NCI-H1436 (cell line): ENCODE measurements at places on chromosomes 11 and 22.

GRCh38 chr22:40666151-40666848 is 13.0 kb upstream of the MCHR1 start:
- no peak for DNase-seq

DNA sequence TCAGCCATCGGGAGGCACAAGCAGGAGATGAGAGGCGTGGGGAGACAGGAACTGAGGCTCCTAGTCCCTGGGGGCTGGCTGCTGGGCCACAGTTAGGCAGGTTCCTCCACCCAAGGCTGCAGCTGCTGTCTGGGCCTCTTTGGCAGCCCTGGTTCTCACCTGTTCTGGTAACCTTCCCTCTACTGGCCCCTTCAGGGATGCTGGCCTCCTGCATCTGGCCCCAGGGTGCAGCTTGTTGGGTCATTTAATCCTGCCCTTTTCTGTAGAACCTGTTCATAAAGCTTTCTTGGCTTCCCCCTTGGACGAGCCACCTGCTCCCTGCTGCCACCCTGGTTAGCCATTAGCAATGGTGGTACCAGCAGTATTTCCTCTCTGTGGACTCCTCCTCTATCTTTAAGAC is 5.5 kb downstream of the USH1C start:
- no peak for DNase-seq

- DNase-seq: no peak
Observed at GRCh38 chr11:82303671-82304070, 430.0 kb downstream of the FAM181B start.

DNA sequence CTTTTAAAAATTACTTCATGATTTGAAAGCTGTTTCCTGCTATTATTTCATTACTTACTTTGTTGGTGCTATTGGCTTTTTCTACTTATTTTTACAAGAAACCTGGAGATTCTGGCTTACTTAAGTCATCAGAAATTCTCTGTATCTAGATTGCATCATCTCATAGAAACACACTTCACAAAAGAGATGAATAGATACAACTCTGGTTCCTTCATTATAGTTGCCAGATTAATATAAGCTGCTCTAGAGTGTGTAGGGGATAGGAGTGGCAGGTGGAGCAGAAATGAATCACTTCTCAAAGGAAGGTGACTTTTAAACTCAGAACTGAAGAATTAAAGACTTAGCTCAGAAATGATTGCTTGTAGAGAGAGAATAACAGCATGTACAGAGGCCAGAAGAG is 20.0 kb downstream of the CYP2R1 start:
- no peak for DNase-seq

DNA sequence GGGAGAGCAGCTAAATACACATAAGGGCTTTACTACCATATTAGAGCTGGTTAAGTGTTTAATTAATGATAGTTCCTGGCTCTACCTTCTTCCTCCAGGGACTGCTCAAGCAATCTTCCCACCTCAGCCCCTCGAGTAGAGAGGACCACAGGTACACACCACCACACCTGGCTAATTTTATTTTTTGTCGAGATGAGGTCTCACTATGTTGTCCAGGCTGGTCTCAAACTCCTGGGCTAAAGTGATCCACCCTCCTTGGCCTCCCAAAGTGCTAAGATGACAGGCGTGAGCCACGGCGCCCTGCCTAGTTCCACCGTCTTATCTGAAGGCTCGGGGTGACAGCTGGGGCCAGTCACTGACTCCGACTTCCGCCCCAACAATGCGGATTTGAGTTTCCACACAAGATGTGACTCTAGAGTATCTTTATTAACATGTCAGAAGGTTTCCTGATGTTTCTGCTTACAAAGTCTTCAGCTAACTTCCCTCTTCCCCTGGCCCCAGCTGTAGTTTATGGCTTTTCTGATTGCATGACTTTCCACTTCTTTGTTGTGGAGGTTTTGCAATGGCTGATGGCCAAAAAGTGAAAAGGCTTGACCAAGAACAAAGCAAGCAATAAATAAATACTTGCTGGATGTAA is 16.8 kb downstream of the TPST2 start:
- no peak for DNase-seq

DNA sequence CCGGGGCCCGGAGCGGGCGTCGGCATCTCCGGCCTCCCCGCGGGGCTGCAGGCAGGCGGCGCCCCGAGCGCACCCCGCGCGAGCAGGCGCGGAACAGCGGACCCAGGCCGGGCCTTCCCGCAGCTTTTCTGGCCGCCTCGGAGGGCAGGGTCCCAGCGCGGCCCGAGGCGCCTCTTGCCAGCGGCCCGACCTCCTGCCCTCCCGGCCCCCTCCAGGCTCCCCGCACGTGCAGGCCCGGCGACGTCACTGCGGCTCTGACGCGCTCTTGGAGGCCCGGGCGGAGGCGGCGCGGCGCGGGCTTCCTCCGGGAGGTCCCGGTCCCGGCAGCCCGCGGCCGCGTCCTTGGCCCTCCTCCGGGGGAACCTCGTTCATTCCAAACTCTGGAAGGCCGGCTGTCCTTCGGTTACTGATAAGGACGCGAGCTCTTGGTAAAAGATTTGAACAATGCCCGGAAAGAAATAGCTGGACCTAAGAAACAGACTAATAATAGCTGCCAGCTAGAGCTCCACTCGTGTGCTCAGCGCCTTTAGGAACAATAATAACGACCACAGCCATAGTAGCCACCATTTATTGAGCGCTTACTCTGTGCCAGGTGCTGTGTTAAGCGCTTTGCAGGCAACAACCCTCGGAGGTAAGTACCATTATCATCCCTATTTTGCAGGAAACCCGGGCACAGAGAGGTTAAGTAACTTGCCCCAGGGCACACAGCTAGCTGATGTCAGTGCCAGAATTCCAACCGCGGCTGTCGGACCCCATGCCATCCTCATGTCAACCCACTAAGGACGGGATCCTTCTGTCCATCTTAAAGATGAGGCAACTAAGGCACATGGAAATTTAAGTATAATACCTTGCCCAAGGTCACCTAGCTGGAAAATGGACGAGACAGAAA is 39.1 kb upstream of the CREB3L1 start:
- DNase-seq: no peak

GRCh38 chr11:70577948-70578347 is 179.6 kb downstream of the CTTN start:
- no peak for DNase-seq

- no peak for DNase-seq
Observed at GRCh38 chr22:43876866-43877509, 14.7 kb upstream of the SULT4A1 start.

- DNase-seq: no peak
Observed at GRCh38 chr11:132719684-132720083, 812.6 kb downstream of the OPCML start.

- no peak for DNase-seq
Observed at GRCh38 chr11:46275964-46276641, 1.4 kb upstream of the CREB3L1 start.

DNA sequence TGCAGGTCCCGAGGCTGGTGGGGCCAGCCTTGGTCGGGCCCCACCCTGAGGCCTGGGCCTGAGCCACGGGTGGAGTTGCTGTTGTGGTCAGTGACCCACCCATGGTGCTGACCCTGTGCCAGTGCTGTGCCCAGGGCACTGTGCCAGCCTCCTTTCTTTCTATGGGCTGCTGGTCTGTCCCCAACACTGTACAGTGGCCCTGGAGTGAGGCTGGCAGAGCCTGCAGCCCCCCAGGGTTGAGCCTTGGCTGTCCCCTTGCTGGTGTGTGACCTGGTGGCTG is 1235.7 kb downstream of the BRD1 start:
- DNase-seq: no peak

DNA sequence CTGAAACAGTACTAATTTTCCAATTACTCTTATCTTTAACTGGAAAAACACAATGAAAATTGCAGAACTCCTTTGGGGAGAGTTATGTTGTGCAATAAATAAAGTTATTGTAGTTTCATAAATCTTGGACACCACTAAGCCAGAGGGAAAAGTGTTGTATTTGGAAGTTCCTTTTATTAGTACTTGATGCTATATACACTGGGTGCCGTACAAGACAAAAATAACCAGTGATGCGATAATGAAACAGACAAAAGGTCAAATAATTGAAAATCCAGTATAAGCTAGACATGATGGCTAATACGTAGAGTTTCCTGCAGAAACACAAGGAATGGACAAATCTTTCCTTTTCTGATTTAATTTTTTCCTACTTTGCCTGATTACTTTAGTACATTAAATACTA is 541.1 kb downstream of the ETS1 start:
- no peak for DNase-seq

GRCh38 chr11:57386178-57386940 is 4.1 kb downstream of the PRG2 start:
- no peak for DNase-seq

- DNase-seq: no peak
Observed at GRCh38 chr11:15176646-15177163, 62.0 kb downstream of the INSC start.

- no peak for DNase-seq
Observed at GRCh38 chr11:4887591-4887990, 5.9 kb downstream of the OR51T1 start.

DNA sequence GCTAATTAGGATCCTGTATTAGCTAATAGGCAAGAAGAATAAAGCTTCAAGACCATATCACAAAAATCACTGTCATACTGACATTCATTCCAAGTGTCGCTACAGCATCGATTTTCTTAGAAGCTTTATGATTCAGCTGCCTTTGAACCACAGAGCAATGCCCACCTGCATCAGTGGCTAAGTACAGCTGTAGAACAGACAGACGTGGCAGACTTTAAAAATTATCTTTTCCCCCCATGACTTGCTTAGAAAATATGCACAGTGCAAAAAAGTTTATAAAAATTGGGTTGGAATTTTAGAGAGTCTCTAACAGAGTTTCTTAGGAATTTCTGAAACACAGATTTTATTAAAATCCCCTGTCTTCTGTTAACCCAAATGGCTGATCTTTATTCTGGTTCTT is 120.8 kb downstream of the CADM1 start:
- DNase-seq: no peak

DNA sequence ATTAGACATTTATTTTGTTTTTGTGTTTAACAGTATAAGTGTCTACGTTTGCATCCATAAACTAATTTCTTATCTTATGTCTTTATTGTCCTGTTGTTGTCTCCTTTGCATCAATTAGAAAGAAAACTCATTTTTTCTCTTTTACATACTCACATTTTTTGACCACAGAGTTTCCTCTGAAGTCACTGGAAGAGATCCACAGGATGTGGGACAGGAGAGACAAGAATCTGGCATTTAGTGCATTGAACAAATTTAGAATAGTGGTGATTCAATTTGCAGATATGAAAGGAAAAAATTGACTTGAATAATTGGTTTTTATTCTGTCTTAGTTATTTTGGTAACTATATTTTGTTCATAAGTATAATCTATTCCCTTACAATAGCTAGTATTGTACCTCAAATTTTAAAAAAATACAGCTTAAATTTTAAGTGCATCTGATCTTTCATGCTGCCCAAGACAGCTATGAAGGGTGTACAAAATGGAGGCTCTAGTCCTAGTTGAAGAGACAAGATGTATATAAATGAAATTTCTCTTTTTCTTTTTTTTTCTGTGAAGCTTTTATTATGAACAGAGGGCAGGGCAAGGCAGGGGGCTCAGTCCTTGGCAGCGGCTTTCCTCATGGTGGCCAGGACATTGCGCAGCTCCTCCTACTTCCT is 24.4 kb downstream of the HORMAD2 start:
- no peak for DNase-seq

DNA sequence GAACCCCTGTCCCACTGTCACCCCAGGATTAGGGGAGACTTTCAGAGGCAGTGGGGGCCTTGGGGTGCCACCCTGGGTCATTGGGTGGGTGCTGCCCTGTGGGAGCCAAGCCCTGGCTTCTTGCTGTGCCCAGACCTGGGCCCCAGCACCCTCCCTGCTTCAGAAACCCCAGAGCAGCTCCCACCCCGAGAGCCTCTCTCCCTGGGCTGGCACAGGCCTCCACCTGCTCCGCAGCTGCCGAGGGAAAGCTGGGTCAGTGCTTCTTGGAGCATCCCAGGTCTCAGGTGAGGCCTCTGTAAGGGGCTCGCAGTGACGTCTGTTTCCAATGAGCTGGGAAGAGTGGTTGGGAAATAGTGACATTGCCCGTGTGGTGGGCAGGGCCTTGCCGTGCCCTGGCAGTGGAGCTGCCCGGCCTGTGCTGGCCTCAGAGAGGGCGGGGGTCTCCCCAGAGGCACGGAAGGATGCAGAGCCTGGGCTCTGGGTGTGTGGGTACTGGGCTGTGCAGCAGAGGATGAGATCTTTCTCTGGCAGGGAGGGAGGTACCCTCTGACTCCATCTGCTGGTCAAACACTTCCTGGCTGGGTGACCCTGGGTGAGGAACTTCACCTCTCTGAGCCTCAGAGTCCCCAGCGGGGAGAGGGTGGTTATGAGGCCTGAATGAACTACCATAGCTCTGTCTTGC is 23.0 kb downstream of the C22orf23 start:
- no peak for DNase-seq

DNA sequence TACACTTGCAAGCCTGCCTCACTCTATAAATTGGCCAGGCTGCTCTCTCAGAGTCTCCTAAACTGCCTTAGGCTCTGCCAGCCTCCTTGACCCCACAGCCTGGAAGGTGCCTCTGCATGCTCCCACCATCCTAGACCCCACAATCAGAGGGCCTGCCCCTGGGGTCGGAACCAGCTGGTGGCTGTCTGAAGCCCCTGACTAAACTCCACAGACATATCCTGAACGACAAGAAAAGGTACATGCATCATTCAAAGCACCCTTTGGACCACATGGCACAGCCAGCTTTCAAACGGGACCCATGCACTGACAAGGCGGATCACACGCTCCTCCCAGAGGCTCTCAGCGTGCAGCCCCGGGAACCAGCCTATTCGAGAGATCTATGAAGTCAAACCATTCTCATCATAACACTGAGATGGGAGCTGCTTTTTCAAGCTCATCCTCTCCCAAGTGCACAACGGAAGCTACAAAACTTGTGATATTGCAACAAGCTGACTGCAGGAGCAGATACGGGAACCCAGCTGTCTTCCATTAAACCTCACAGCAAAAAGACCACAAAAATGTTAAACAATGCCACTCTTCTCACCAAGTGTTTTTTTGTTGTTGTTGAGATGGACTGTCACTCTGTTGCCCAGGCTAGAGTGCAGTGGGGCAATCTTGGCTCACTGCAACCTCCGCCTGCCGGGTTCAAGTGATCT is 8.1 kb downstream of the SHANK2 start:
- no peak for DNase-seq

DNA sequence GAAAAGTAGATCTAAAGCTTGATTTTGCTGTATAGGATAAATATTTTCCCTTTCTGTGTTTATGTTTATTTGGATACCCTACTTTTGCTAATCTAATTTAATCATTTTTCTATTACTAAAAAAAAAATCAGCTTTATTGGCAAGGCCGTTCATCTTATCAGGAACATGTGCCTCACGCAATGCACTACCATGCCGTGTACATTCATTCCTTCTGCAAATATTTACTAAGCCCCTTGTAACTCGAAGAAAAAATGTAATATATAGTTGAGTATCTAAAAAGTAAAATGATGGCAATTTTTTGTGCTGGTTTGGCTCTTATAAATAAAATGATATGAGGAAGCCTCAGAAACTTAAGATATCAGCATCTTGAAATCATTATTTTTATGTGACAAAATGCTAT is 8.9 kb downstream of the UVRAG start:
- no peak for DNase-seq

DNA sequence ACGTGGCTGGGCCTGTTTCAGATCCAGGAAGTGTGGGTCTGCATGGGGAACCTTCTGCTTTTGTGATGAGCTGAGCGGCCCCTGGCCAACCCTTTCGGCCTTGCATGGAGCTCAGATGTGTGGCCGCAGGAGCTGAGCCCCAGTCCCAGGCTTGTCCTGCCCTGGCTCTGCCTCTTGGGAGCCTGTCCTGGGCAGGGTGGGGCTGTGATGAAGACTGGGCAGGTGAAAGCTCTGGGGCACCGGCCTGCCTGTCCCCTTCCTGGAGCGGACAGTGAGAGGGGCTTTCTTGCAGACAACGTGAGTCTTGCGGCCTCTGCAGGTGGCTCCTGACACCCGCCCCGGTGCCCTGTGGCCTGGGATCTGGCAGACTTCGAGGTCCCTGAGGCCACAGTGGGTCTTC is 1296.6 kb downstream of the BRD1 start:
- DNase-seq: no peak
